ENCODE measurements at places on chromosomes 7 and 10. TPM values are rescaled to one million over a fixed set of nuclear protein-coding genes. Genes with fewer than 3 reads are reported as not detected.
A peak's percentile ranks its signal among the peaks of the same experiment; 100 is the strongest.

- ATAC-seq = no peak
Observed at GRCh38 chr7:140983802-140984201, 30.9 kb downstream of the MRPS33 start.

GRCh38 chr10:71229726-71230655 is 17.6 kb downstream of the UNC5B start:
- no peak for ATAC-seq

DNA sequence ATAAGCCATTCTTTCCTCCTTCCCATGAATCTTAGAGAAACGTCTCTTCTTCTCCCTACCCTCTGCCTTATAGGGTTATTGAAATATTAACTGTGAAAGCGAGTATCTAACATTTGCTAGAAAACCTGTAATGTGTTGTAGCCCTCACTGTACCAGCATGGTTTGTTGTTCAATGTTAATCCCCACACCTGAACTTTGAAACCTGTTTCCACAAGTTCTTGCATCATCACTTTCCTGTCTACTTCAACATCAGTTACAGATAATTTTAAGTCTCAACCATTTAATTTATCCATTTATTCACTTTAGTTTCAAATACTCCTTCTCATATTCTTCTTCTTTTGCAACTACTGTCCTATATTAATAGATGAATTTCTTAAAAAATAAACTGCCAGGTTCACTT is 148.2 kb downstream of the ETV1 start:
- no peak for ATAC-seq

DNA sequence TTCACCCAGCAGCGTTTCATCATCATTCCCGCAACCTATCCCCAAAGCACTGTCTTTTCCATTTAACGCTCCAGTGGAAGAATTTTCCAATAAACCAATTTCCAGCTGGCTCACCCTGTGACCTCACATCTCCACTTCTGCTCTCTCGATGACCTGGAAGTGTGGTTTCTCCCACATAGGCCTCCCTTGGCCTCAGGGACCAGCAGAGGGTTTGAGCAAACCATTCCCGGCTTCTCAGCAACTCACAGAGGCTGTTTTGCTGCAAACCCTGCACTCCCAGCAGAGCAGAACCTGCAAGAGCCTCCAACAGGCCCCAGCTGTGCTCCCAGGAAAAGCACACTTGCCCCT is 523.0 kb upstream of the FOXK1 start:
- ATAC-seq = peak; percentile 14

- ATAC-seq = no peak
Observed at GRCh38 chr10:90407851-90408250, 450.0 kb downstream of the HTR7 start.

GRCh38 chr7:1665549-1666316 is 4.3 kb upstream of the ELFN1 start:
- ATAC-seq = no peak

DNA sequence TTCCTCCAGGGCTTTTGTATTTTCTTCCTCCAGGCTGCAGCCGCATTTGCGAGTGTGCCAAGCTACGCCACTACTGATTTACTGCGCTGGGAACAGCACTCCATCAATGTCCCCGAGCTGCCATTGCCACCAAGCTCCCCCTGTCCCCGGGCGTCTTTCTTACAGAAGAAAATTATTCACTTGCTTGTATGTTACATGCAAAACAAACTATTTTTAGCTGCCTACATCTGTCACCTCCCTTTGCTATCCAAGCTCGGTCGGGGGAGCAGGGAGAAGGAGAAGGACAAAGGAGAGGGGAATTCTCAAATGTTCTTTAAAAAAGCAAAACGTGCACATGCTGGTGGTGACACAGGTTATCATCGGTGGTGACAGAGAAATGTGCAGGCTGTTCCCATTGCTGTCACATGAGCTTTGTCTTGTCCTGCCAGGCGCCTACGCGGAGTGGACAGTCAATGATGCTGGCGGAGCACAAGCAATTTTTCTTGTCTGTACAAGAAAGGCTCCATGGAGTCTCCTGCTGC is 93.1 kb downstream of the ADARB2 start:
- peak; percentile 89 for ATAC-seq

- no peak for ATAC-seq
Observed at GRCh38 chr7:21544303-21544656, 1.4 kb downstream of the DNAH11 start.

- ATAC-seq = peak; percentile 43
Observed at GRCh38 chr7:137091396-137091795, 222.9 kb downstream of the CHRM2 start.

DNA sequence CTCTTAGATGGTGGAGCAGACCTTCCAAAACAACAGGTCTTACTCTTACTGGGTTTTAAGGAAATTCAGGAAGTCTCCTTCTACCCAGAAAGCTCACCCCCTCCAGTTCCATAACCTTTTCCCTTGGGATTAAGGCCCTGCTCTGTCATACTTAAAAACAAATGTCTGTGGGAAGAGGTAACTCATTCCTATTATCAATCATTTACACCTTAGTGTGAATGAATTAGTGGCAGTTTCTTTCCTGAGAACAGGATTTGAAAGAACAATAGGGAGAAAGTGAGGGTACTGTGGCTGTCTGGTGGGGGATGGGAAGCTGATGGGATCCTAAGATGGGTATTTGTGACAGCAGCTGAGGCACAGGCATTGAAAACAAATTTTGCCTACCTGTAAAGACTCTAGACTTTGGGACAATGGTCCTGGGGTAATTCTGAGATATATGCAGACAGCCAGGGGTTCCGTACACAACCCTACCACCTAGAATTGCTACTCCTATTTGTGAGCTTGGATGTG is 22.2 kb upstream of the PDLIM1 start:
- no peak for ATAC-seq

GRCh38 chr10:91088300-91089140 is 131.9 kb upstream of the PCGF5 start:
- no peak for ATAC-seq

DNA sequence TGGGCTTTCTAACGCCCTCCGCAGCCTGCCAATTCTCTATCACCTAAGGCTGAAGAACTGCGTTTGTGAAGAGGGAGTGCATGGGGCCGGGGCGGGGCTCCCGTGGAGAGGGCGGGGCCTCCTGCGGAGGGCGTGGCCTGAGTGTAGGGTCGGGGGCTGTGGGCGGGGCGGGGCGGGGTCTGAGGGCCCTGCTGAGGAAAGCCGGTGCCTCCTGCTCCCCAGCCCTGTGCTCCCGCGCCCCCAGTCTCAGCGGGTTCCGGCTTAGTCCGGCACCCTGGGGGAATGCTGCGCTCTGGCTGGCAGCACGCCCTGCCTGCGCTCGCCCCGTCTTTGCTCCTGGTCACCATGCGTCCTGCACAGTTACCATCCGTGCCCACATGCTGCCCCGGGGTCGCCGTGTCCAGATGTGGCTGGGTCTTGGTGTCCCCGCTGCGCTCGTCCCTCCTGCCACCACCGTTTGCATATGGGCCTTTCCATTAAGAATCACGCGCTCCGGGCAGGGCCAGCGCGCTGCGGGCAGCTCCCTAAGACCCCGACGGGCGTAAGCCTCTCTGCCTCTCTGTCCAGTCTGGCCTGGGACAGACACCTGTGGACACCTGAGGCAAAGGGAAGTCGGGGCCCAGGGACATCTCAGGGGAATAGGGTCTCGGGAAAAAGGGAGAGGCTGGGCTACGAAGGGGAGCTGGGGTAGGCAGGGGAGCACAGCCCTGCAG is 144.0 kb upstream of the RET start:
- ATAC-seq = peak; percentile 33

GRCh38 chr7:51774178-51774577 is 457.6 kb upstream of the COBL start:
- no peak for ATAC-seq

- no peak for ATAC-seq
Observed at GRCh38 chr10:114687459-114687858, 29.4 kb upstream of the ABLIM1 start.

DNA sequence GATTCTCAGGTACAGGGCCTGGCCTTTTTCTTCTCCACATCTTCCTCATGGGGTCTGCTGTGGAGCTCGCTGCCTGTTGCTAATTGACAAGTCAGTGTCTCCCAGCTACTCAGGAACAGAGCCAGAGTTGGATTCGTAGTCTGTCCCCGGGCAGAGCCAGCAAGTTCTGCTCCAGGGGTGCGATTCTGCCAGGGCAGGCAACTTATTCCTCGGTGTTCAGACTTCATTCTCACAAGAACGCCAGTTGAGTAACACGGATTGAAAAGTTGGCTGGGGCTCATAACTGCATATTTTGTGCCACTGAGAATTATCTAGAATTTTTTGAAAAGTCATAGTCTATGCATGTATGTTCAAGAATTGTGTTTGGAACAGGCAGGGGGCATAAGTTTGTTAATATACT is 336.7 kb upstream of the NPVF start:
- no peak for ATAC-seq

DNA sequence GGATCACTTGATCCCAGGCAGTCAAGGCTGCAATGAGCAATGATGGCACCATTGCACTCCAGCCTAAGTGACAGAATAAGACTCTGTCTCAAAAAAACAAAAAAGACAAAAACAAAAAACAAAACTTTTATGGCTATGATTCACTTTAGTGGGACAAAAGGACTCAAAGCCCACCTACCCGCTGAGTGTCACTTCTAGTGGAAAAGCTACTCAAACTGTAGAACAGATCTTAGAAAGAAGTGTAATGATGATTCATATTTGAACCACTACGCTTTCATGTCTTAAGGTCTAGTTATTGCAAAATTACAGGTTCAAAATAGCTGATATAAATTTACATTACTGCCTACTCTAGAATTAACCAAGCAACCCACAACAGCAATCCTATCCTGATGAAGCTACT is 47.1 kb upstream of the OTUD1 start:
- ATAC-seq = no peak

GRCh38 chr7:121473645-121474300 is 77.7 kb upstream of the FAM3C start:
- no peak for ATAC-seq

- ATAC-seq = no peak
Observed at GRCh38 chr10:19817231-19817933, 1.1 kb downstream of the PLXDC2 start.

DNA sequence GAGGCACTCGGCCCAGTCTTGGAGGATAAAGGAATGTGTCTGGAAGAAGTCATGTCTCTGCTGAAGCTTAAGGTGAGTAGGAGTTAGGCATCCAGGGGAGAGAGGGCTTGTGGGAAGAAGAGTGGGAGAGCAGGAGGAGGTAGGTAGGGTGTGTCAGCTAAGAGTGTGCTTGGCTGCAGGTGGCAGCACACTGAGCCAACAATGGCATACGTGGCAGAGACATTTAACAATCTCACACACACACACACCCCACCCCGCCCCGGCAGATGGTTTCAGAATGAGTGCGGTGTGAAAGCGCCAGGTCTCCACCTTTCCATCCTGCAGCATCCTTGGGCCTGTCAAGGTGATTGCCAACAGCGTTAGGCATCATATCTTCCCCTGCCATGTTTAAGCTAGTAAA is 11.2 kb upstream of the ARPC1A start:
- no peak for ATAC-seq

GRCh38 chr10:103983367-103983911 is 16.5 kb downstream of the SLK start:
- no peak for ATAC-seq

GRCh38 chr7:144670218-144670617 is 165.6 kb downstream of the TPK1 start:
- no peak for ATAC-seq

DNA sequence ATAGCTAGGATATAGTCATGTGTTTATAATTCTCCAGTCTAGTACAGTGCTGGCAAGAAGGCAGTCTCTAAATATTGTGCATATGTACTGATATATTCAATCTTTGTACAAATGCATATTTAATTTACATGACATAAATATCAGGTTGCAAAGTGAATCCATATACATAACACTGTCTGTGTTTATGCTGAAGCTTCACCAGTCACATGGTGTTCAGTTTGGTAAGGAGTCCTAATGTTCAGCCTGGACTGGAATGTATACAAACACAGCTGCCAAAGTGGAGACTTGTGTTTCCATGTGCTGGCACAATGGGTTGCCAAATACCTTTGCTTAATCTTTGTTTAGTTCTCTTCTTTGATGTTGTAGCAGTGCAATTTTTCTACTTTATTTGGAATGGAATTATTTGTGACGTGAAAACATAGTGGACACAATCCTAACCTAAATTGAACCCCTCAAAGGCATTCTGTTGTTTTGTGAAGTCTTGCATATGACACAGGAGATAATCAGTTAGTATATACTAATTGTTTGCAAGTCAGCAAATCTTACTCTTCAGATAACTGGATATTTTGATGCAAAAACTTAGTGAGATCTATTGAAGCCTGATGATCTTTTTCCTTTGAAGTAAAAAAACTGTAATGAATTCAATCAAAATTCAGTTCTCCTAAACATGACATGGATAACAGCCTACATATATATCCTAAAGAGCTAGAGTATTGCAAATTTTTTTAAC is 17.3 kb upstream of the ARL4A start:
- peak; percentile 98 for ATAC-seq

DNA sequence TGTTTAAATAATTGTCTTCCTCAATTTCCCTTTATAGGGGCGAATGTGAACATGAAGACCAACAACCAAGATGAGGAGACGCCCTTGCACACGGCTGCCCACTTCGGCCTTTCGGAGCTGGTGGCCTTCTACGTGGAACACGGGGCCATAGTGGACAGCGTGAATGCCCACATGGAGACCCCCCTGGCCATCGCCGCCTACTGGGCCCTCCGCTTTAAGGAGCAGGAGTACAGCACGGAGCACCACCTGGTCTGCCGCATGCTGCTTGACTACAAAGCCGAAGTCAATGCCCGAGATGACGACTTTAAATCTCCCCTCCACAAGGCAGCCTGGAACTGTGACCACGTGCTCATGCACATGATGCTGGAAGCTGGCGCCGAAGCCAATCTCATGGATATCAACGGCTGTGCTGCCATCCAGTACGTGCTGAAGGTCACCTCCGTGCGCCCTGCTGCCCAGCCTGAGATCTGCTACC is 42.1 kb downstream of the ASB4 start:
- peak; percentile 11 for ATAC-seq

- no peak for ATAC-seq
Observed at GRCh38 chr7:37249240-37249639, 199.4 kb downstream of the ELMO1 start.

- ATAC-seq = no peak
Observed at GRCh38 chr10:111100198-111100597, 23.4 kb downstream of the ADRA2A start.

DNA sequence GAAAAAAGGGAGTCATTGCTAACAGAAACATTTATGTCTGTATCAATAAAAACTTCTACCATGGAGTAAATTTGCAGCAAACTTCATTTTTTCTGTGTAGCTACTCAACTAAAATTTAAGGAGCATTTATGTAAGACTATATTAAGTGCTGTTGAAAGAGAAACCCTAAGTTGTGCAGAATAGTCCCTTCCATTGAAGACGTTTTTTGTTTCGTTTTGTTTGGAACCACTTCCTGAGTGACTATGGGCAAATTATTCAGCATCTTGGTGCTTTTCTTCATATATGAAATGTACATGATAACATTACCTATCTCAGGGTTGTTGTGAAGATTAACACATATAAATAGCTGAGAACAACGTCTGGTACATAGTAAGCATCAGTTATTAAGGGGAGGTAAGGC is 24.3 kb downstream of the SEM1 start:
- no peak for ATAC-seq

Gene VSTM4
- total RNA-seq = 2.1 TPM

Gene DOCK1
- total RNA-seq = 63.5 TPM

Gene PRF1
- 0.43 TPM for total RNA-seq

Gene AMPH
- 1.1 TPM for total RNA-seq

Gene CFAP46
- total RNA-seq = 1.2 TPM

Gene NUPR2
- total RNA-seq = not detected

Gene PNLIP
- total RNA-seq = not detected

Gene CPEB3
- 4.5 TPM for total RNA-seq

Gene PIP
- not detected for total RNA-seq

Gene FGL2
- 0.04 TPM for total RNA-seq

Gene BMPER
- total RNA-seq = 0.93 TPM

Gene UNCX
- total RNA-seq = 0.23 TPM

Gene SPDYE6
- 0.56 TPM for total RNA-seq

Gene CRYGN
- total RNA-seq = 0.18 TPM

Gene CPVL
- 5.2 TPM for total RNA-seq

All from motor neuron (in vitro differentiated cells).